Eye (tissue), 1 donor: ENCODE measurements at places on chromosomes 3 and 15.

DNA sequence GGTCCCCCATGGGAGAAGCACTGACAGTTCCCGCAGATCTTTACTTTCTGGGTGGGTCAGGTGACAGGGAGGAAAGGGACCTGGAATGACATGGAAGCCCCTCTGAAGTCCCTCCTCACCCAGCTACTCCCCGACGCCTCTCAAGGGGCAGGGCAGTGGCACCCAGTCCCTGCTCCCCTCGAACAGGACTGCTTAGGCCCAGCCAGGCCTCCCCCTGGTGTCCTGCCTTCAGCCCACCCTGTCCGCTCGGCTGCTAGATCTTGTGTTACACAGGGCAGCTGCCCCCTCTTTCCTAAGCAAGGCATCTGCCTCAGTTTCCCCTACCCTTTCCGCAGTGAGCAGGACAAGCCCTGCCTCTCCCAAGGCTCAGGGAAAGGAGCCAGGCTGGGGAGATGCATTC, 226.5 kb downstream of the XXYLT1 start:
- no peak for DNase-seq

DNA sequence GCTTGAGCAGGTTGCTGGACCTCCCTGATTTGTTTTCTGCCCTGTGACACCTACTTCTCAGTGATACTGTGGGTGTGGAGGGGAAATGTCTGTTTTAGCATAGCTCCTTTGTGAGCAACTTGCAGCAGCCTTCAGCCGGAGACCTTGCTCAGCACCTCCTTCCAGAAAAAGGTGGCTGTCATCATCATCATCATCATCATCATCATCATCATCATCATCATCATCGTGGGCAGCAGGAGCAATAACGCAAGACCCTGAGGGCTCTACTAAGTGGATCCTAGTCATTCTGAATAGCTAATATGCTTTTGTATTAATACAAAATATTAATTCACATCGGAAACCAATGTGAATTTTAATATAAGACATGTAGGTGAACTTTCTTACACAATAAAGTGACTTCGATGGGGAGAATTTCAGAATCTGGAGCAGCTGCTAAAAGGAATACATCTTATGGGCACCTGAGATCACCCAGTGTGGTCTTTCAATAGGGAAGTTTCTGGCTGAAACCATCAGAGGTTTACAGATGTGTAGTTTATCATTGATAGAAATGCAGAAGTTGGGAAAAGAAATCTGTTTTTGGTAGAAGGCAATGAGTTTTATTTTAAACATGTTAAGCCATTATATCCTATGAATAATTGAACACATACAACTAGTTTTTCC, 8.6 kb downstream of the GABRR3 start:
- no peak for DNase-seq

DNA sequence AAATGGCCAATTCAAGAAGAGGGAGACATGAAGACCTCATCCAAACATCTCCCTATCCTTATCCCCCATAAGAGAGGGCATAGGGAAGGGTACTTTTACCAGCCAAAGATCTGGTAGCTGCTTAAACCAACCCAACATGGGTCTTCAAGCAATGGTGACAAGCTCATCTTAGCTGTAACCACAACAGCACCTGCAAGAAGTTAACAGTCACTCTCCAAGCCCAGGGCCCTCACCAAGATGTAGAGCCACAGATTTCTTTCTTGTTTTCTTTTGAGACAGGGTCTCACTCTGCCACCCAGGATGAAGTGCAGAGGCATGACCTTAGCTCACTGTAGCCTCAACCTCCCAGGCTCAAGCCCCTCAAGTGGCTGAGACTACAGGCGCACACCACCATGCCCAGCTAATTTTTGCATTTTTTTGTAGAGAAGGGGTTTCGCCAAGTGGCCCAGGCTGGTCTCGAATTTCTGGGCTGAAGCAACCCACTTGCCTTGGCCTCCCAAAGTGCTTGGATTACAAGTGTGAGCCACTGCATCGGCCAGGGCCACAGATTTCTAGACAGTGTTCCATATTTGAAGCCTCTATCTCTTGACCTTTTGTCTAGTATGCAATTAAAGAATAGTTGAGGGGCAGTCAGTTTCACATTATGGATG, 57.1 kb downstream of the DHX30 start:
- no peak for DNase-seq

- no peak for DNase-seq
Observed at GRCh38 chr3:63764511-63764910, 54.6 kb upstream of the C3orf49 start.

GRCh38 chr3:169813757-169814517, 1.2 kb upstream of the LRRC34 start:
- DNase-seq = peak; percentile 12

GRCh38 chr15:67685008-67685599, 140.2 kb upstream of the SKOR1 start:
- DNase-seq = peak; percentile 69

DNA sequence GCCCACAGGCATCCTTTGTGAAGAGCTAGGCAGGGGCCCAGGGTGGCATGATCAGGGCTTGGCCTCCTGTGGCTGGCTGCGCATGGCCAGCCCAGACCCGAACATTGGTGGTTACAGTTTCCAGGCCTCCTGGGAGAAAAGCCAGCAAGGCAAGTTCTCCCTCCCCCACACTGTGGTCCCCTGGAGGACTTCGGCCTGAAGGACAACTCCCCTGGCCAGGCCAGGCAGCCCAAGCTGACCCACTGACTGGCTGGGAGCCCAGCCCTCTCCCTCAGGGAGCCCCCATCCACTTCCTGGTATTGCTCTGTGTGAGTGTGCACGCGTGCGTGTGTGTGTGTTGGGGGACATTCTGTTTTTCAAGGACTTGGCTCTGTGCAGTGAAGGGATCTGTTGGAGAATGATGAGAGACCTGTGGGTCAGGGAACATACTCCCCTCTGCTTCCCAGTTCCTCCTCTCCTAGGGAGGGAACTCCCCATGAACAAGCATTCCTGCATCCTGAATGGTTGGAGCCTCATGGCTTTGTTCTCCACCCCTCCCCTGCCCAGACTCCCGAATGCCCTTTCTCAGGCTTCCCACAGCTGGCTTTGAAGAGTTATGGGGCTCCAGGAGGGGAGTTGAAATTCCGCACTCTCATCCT, 29.5 kb downstream of the CORO2B start:
- DNase-seq = peak; percentile 58

- no peak for DNase-seq
Observed at GRCh38 chr15:85609492-85609891, 185.2 kb downstream of the KLHL25 start.

- DNase-seq = no peak
Observed at GRCh38 chr3:101878589-101878988, 29.3 kb downstream of the NFKBIZ start.

DNA sequence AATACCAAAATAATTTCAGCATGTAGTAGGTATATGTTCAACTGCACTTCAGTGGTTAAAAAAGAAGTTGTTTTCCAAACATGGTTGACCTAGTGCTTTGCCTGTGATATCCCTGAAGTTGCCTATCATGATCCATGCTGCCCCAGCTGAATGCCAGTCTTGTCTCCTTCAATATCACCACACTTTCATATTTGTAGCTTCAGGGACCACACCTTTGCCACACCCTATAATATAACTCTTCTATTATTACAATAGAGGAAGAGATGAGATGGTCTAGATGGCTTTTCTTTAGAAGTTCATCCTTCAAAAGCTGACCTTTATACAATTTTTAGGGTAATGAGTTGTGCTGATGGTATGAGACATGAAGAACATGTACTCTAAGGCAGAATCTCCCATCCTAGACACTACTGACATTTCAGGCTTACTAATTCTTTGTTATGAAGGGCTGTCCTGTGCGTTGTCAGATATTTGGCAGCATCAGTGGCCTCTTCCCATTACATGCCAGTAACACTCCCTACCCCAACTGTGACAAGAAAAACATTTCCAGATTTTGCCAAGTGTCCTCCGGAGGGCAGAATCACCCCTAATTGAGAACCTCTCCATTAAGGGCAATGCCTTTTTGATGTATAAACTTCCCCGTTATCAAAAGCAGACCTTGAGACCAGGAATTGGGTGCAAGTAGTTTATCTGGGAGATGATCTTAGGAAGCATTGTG, 76.2 kb upstream of the PLCL2 start:
- no peak for DNase-seq

- no peak for DNase-seq
Observed at GRCh38 chr3:190534986-190535385, 21.1 kb downstream of the IL1RAP start.

- DNase-seq = no peak
Observed at GRCh38 chr3:171377859-171378258, 82.3 kb downstream of the TNIK start.

DNA sequence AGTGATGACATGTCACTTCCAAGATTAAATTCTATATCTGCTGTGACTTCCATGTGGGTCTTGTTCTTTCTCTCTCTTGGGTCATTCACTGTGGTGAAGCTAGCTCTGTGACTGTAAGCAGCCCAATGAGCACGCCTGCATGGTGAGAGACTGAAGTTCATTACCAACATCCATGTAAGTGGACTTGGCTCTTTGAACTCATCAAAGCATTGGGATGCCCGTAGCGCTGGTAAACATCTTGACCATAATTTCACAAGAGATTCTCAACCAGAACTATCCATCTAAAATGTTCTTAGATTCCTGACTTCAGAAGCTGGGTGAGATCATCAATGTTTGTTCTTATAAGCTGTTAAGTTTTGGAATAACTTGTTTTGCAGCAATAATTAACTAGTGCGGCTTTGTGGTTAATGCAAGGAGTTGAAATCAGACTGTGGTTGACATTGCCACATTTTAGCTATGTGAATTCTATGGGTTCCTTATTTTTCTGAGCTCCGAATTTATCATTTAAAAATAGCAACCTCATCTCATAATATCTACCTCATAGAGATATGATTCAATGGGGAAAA, 31.6 kb upstream of the LRRC3B start:
- DNase-seq = no peak

DNA sequence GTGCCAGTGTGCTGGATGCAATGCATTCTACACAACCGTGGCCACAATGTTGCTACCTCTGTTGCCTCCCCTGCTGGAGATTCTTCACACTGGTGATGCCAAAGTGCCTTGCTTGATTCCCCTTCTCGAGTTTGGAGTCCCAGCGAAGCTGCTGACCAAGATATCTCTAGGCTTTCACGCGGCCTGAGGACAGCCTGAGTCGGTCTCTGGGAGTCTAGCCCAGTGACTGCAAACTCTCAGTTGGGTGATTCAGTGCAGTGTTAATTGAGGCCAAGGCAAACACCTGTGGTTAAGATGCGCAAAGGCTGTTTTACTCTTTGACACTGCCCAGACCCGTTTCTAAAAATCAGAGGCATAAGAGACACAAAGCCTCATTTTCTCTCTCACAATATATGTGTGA, 434.4 kb downstream of the NR2F2 start:
- no peak for DNase-seq

- peak; percentile 23 for DNase-seq
Observed at GRCh38 chr15:101045236-101045646, 126.1 kb downstream of the LRRK1 start.

DNA sequence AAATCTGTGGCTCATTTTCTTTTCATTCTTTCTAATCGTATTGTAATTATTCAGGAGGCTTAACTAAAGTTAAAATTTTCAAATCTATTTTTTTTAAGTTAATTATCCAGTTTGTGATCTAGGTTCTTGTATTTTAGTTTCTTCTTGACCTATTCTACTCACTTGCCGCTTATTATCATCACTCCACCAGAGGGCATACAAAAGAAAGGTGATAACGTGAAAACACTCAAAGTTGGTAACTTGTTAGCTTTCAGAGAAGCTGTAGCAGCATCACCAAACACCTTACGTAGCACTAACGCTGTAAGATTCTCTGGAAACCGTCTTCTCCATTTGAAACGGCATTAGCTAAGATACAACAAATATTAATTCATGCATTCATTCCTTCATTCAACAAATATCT, 4.8 kb downstream of the GNB4 start:
- DNase-seq = peak; percentile 11

DNA sequence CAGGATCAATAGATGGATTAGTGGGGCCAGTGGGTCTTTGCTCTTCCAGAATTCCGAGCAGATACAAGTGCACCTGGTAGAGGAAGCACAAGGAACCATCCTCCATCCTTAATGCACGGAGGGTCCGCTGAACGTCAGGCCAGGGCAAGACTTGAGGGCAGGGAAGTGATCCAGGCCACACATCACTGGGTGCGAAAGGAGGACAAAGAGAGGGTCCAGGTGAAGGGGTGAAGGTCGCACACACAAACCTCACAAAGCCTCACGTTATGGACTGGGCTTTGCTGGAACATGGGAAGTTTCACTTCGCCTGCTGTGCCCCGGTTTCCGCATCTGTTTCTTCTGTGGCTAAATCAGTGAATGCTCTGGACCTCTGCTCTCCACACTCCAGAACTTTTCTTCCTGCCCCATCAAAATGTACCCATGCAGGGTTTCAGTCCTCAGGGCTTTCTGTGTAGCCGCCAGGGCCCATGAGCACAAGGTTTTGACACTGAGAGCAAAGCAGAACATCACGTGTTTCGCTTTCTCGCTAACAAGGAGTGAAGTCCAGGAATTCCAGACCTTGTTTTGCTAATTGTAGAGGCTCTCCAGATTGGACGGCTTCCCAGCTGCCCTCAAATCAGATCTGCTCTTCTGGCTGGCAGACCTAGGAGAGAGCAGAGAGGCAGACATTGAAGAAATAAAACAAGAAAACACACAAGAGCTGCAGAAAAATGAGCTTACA, 56.3 kb downstream of the KLF15 start:
- DNase-seq = no peak

DNA sequence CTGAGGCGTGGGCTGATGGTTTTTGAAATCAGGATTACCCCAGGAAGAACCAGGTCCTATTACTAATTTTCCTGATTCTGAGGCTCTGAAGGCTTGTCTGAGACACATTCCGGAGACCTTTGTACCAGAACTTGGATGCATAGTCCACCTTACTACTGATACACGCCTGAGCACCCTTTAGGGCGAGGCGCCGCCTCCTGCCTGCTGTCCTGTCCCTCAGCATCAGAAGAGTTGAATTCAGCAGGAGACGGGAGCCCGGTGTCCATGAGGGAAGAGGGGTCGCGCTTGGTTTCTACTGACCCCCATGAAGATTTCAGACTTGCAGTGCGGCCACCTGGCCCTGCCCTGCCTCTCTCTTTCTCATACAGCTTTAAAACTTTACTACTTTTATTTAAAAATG, 49.9 kb downstream of the KLF13 start:
- DNase-seq = no peak

- no peak for DNase-seq
Observed at GRCh38 chr3:183540501-183541234, 14.8 kb downstream of the KLHL6 start.

- DNase-seq = no peak
Observed at GRCh38 chr15:77856705-77857346, 220.7 kb downstream of the TBC1D2B start.

DNA sequence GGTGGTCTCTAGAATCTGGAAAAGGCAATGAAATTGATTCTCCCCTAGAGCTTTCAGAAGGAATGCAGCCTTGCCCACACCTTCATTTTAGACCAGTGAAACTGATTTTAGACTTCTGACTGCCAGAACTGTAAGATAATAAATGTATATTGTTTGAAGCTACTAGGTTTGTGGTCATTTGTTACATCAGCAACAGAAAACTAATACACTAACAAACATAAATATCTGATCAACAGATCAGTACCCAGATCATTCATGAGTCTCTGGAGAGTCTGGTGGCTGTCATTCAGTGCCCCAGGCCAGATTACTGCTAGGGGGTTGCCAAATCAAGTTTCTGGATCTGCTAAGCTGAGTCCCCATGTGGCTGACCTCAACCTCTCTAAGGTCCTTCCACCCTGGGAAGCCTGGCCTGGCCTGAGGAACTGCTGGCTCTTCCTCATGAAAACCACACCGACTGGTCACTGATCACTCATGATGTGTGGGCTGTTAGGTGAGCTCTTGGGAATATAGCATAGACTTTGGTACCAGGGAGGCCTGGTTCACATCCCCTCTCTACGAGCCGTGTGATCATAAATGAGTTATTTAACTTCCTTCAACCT, 11.1 kb upstream of the LACTB start:
- no peak for DNase-seq
